Activated T-helper 9 cell treated with anti-CD3 and anti-CD28 coated beads, Interleukin-2, amount 50 U/mL, for 16 hours (primary cell): ENCODE measurements at places on chromosomes 7 and 10.

GRCh38 chr10:102450124-102450373 lies 1.3 kb downstream of the C10orf95 start:
- DNase-seq: no peak

GRCh38 chr7:20217193-20217948 lies at the start of gene MACC1:
Gene MACC1, minus strand, starts transcription at chr7:20217384. Its CDS starts 55,522 bp downstream, at chr7:20161862.
- DNase-seq: no peak

DNA sequence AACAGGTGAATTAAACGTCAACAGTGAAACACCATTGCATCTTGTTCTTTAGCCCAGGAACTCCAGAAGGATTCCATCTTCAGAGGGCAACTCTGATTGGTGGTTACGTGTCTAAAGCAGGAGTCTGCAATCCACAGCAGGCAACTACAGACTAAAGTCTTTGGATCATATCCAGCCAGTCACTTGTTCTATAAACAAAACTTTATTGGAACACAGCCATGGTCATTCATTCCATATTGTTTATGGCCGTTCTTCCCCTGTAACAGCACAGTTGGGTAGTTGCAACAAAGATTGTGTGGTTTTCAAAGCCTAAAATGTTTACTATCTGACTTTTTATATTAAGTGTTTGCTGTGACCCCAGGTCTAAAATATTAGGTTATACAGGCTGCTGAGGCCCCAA lies 94.7 kb upstream of the IMMP2L start:
- no peak for DNase-seq

DNA sequence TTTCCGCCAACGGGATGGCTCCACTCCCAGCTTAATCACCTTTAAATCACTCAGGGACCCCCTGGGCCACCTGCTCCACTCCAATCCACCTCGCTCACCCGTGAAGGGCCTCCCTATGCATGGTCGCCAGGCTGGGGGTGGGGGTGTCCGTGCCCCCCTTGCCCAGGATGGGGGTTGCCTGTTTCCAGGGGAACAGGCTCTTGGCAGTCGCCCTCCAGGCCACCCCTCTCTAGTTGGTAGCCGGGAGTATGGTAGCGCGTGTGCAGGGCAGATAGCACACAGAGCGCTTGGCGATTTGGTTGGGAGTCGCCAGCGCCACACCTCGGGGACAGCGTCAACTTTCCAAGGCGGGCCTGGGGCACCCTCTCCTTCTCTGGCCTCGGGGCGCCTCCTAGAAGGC lies 134.9 kb upstream of the ZNF92 start:
- DNase-seq: no peak

- DNase-seq: no peak
Observed at GRCh38 chr10:6071181-6072175, 9.3 kb upstream of the IL2RA start.

- no peak for DNase-seq
Observed at GRCh38 chr7:81211204-81211933, 292.5 kb upstream of the SEMA3C start.

GRCh38 chr7:6228361-6229229 lies 43.8 kb downstream of the CYTH3 start:
- no peak for DNase-seq

DNA sequence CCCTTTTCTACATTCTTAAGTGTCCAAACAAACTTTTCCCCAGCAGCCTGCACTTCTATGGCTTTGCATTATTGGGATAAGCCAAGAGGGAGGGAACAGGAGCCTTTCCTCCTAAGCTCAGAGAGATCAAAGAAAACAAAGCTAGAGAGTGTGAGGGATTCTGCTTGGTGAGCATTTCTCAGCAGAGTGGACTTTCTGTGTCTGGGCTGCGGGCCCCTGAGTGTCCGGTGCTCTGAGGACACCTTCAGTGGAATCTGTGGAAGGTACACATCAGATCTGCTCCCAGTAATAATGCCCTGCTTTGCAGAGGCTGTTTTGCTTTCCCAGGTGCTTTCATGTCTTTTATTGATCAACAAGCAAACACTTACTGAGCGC lies 50.2 kb downstream of the KCNMA1 start:
- DNase-seq: no peak

DNA sequence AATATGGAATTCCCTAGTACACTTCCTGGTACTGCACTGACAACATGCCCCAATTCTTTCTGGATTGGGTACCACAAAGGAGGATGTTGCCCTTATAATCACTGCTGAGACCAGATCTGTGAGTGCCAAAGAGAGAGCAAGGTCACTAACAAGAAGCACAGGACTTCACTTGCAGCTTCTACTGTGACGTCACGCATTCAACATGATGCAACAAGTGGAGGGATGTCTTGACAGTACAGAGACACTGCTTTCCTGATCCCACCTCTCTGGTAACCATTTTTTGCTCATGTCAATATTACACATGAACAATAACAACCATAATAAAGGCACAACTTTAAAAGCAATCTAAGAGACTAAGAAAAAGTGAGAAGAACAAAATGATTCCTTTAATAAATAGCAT lies 414.1 kb upstream of the LRRN3 start:
- no peak for DNase-seq

DNA sequence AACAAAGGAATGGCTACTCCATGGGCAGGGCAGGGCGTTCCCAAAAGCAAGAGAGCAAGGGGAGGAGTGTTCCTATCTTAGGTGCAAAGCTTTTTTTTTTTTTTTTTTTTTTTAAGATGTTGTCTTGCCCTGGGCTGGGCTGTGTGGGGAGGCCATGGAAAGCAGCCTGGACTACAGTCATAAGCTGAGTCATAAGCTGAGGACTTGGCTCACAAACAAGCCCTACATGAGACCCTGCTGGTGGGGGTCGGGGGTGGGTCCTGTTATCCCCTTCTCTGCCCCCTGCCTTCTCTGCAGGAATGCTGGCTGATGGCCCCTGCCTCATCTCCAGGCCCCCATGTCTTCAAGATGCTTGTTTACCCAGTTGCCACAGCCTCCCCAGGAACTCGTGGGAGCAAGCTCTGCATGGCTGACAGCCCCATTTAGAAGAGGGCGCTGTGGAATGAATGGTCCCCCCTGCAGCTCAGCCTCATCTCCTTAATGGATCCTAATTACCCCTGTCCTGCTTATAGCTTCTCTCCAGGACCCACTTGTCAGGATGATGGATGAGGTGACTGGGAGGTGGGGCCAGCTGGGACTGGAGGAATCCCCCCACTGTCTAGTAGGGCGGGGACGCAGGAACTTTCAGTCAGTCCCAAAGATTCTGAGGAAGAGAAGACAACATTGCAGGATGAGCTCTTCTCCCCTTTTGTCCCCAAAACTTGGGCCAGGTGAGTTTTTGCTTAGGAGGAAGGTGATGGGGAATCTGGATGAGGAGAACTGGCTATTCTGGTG lies 340.8 kb upstream of the PODXL start:
- no peak for DNase-seq
